ENCODE measurements at places on chromosomes 6 and 20.

- DNase-seq, result no peak
Measured at GRCh38 chr6:53704700-53705099, 39.1 kb upstream of the KLHL31 start.

DNA sequence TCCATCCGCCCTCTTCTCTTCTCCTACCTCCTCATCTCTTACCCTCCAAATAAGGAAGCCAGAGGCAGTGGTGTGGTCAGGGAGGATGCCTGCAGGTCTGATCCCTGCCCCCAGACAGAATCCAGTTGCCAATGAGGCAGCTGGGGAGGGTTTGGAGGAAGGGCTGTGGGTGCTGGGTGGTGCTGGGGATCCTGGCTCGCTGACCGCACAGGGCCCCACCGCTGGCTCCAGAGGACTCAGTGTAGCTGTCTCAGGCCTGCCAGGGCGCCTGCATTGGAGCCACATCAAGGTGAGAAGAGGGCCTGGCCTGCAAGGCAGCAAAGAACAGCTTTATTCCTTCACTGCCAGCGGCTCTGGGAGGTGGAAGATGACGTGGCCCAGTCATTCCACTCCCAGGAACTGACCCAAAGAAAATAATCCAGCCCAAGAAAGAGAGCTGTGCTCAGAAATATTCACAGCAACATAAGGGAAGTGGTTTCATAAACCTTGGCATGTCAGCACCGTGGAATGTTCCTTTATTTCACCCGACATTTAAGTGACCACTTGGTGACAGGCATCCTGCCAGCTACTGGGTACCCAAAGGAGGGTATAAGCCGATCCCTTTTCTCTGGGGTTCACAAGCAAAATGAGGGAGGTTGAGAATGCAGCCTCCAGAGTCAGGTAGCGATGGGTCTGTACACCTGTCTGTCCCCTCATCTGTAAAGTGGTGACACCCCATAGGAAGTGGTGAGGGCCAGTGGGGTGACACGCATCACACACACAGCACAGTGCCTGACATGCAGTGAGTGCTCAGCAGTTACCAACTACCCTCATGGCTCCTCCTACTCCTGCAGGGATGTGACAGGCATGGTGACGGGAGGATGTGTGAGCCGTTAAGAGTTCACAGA is 125.1 kb downstream of the SNX5 start:
- no peak for DNase-seq

DNA sequence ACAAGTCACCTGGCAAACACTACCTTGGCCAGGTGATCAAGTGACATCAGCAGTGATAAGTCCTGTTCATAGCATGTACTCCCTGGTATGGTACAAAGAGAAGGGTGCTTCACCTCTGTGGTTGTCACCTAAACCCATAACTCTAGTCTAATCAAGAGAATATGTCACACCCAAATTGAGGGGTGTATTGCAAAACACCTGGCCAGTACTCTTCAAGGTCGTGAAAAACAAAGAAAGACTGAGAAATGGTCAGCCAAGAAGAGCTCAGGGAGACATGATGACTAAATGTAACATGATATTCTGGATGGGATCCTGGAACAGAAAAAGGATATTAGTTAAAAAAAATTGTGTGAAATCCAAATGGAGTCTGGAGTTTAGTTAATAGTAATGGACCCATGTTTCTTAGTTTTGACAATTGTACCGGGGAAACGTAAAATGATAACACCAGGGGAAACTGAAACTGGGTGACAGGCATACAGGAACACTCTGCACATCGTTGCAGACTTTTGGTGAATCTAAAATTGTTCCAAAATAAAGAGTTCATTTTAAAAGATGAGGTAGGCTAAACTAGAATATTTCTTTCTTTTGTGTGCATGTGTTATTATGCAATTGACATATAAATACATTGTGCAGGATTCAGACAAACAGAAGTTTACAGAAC is 262.0 kb downstream of the CDC5L start:
- DNase-seq, result no peak

DNA sequence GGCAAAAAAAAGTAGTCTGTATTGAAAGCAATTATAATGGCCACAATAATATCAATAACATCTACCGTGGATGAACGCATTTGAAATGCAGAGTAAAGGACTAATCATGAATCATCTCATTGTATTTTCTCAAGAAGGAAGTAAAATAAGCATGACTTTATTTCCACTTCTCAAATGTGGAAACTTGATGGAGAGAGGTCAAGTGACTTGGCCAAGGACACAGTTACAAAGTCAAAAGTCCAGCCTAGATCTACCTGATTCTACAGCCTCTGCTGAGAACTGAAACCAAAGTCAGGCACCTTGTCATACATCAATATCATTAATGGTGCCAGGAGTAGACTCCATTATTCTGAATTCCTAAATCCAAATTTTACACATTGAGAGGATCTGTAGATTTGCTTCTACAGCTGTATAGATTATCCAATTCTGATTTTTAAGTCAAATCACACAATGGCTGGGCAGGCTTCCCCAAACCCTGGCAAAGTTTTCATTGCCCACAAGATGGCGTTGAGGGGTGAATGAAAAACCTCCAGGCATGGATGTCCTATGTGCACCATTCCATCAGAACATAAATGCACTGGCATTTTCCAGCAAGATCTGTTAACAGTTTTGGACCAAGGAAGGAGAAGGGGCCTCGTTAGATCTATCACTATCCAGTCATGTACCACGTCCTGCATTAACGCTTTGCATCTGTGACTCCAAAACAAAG is 423.1 kb downstream of the MAFB start:
- no peak for DNase-seq

DNA sequence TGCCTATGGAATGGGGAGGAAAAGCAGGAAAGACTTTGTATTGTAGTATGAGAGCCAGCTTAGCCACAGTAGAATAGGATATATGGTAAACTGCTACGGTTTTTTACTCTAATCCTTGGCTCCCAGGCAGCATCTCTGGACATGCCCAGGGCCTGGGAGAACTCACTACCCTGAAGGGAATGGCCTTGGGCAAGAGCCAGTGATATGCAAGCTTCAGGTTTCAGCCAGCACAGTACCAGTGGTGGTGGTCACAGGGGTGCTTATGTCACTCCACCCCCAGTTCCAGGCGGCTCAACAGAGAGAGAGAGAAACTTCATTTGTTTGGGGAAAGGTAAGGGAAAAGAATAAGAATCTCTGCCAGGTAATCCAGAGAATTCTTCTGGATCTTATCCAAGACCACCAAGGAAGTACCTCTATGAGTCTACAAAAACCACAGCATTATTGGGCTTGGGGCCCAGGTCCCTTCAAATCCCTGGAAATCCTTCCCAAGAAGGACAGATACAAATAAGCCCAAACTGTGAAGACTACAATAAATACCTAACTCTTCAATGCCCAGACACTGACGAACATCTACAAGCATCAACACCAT is 121.2 kb downstream of the THBS2 start:
- no peak for DNase-seq

GRCh38 chr20:36468149-36469000 is 72.9 kb upstream of the MYL9 start:
- DNase-seq, result no peak

DNA sequence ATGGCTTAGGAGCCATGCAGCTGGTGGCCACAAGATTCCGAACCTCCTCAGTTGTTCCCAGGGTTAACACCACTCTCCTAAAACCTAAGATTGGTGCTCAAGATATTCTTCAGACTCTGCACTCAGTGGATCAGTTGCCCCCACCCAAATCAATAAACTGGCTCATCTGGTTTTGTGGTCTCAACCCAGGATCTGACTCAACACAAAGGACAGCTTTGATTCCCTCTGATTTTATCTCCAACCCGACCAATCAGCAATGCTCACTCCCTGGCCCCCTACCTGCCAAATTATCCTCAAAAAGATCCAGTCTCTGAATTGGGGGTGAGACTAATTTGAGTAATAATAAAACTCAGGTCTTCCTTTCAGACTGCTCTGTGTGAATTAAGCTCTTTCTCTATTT is 137.5 kb downstream of the EYS start:
- no peak for DNase-seq

DNA sequence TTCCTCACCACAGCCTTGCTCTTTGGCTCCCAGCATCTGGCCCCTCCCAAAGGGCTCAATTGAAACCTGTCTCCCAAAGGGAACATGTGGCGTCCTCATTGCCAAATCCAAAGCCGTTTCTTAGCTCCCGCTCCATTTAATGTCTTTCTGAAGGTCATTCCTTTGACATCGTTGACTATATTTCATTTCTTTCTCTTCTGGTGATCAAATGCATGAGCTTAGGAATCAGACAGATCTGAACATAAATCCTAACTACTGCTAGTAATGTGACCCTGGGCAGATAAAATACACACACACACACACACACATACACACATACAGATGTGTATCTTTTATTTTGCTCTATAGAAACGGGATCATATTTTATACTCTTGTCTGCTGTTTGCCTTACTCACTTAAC is 964.7 kb upstream of the FLRT3 start:
- DNase-seq, result no peak

DNA sequence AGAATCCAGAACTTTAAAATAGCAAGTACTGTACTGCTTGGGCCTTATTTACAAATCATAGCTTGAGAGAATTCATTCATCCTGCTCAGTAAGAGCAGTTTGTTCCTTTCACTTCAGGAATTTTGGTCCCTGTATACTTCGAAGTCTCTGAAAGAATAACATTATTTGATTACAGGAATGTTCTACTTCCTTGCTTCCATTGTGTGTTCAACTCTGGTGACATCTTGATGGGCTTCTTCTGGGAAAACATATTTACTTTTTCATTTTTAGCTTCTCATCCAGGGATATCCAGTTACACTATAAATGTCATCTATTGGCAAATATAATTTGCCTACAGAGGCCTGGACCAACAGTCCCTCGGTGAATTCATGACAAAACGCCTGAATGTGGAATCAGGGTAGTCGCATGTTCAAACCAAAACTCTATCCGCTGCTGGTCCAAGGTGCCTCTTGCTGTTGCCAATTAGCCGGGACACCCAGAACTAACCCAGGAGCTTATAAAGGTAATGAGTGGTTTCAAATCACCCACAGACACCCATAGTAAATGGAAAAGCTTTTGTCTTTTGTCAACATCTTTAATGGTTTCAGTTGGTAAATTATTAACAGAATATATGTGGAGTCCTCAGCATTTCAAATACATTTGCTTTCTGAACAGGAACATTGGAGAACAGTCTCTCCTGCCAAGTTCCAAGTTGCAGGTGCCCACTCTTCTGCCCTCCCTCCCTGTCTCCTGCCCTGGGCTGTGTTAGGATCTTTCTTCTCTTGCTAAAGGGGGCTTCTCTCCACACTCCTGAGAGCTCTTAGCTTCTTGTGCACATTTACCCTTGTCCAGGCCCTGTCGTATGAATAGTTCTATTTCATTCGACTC is 162.5 kb upstream of the CITED2 start:
- no peak for DNase-seq
